ENCODE measurements at places on chromosomes 6 and 20.

- no peak for DNase-seq
Measured at GRCh38 chr6:11208267-11208666, 24.2 kb downstream of the NEDD9 start.

- no peak for DNase-seq
Measured at GRCh38 chr6:112041535-112041934, 12.4 kb upstream of the CCN6 start.

DNA sequence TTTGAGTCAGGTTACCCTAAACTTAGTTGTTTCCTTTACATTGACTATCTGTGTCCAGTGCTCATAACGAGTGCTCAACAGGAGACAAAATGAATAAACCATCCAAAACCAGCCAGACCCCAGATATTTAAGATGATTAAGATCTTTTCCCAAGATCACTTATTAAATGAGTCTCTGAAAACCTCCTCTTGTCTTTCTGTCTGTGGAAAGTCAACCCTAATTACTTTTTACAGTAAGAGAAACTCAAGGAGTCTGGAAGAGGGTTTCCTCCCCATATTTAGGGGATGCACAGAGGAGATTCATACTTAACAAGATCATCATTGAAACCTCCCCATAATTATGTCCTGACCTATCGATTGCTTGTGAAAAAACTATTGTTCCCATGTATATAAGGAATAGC lies 84.0 kb downstream of the CAP2 start:
- no peak for DNase-seq

DNA sequence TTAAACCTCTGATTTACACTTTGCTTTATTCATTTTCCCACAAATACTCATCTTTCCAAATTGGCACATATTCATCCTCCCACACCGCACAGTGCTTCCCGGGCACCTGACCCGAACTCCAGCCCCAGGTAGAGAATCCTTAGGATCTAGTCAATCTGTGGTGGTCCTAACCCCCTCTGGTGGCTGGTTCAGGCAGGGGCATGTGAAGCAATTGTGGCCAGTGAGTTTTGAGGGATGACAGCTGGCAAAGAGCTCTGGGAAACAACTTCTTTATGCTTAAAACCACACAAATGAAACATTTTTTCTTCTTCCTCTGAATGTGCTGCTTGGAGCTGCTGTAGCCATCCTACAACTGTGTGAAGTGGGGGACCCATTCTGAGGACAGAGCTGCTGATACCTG lies 54.7 kb downstream of the ELOVL5 start:
- no peak for DNase-seq

All from activated naive CD4-positive, alpha-beta T cell (primary cell).